ENCODE measurements at places on chromosomes 13 and 19.

DNA sequence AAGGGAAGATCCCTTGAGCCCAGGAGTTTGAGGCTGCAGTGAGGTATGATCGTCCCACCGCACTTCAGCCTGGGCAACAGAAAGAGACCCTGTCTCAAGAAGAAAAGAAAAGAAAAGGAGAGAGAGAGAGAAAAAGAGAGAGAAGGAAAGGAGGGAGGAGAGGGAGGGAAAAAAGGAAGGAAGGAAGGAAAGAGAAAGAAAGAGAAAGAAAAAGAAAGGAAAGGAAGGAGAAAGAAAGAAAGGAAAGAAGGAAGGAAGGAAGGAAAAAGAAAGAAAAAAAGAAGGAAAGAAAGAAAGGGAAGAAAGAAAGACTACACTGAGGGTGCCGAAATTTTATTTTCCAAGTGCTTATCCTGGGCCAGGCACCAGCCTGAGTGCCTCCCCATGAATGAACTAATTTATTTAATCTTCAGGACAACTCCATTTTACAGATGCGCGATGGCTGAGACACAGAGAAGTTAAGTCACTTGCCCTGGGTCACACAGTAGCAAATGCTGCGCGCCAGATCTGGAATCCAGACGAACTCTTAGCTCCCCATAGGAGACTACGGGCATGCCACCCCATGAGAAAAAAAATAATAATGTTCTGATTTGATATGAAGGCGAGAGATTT lies 2.7 kb downstream of the CDC42EP5 start:
- no peak for DNase-seq

GRCh38 chr19:10338940-10339339 lies 484 bp downstream of the ICAM3 start:
- DNase-seq, result no peak

DNA sequence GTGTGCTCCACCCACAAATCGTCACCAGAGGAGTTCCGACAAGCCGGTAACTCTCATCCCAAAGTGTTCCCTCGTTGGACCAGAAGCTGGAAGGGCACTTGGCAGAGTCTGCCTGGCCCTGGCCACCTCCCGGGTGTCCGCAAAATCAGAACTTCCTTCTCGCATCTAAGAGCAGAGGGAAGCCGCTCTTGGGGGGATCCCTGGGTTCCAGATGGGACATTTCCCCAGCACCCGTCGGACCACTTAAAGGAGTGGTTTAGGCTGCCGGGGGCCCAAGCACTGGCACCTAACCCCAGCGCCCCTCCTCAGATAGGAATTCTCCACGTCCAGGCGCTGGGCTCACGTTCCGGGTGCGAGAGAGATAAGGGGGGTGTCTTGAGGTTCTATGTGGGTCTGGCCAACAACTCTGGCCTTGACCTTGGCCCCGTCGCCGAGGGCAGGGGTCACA lies 857 bp upstream of the MAP2K7 start:
- DNase-seq, result no peak

DNA sequence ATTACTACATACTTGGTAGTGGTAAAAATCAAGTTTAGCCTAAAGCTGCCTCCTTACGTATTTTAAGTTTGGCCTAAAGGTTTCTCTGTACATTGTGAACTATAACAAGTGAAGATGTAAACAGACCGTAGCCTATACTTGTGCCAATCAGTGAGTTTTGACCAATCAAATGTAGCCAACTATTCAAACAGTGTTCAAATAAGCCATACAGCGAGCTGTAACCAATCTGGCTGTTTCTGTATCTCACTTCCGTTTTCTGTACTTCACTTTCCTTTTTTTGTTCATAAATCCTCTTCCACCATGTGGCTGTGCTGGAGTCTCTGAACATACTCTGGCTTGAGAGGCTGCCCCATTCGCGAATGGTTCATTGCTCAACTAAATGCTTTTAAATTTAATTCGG lies 2504.6 kb downstream of the PCDH9 start:
- no peak for DNase-seq

- DNase-seq, result no peak
Observed at GRCh38 chr19:17487284-17488121, 17.2 kb downstream of the SLC27A1 start.

DNA sequence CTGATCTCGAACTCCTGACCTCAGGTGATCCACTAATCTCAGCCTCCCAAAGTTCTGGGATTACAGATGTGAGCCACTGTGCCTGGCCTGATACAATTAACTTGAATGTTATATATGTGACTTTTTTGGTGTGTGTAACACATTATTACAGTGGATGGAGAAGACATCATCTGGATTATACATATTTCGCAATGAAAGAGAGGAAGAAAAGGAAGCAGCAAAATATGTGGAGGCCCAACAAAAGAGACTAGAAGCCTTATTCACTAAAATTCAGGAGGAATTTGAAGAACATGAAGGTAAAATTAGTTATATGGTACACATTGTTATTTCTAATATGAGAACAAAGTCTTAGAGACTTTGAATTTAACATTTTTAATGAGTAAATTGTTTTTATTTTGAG lies 55.5 kb downstream of the BRCA2 start:
- no peak for DNase-seq

DNA sequence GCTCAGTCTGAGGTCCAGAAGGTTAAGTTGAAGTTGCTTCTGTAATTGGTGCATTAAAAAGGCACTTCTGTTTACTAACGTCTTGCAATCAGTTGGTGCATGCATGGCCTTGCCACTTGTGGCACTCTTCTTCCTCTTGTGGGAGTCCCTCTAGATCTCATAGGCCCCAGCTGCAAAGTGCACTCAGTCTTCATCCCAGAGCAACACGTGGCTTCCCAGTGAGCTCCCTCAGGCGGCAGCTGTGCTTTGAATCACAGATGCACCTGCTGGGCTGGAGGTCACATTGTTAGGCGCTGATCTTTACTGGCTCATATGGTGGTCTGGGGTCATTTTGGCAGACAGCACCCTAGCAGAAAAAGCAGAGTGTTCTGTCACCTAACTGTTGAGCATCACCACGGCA lies 215.7 kb downstream of the ZNF536 start:
- no peak for DNase-seq

DNA sequence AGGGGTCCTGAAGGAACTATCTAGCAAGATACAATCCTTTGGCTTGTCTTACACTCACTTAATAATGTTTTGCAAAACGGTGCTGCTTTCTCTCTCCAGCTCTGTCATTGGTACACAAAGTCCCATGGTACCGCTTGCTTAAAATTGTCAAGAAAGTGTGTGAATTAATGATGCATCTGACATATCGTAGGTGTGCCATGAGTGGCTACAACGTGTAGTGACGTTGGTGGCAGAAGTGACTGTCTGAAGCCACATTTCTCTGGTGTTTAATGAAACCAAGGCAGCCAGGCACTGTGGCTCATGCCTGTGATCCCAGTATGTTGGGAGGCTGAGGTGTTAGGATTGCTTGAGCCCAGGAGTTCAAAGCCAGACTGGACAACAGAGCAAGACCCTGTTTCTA lies 2.6 kb downstream of the HSH2D start:
- no peak for DNase-seq

- no peak for DNase-seq
Observed at GRCh38 chr13:110657196-110657595, 41.9 kb downstream of the NAXD start.

GRCh38 chr13:24458736-24459135 lies 53.8 kb downstream of the PARP4 start:
- DNase-seq, result no peak

DNA sequence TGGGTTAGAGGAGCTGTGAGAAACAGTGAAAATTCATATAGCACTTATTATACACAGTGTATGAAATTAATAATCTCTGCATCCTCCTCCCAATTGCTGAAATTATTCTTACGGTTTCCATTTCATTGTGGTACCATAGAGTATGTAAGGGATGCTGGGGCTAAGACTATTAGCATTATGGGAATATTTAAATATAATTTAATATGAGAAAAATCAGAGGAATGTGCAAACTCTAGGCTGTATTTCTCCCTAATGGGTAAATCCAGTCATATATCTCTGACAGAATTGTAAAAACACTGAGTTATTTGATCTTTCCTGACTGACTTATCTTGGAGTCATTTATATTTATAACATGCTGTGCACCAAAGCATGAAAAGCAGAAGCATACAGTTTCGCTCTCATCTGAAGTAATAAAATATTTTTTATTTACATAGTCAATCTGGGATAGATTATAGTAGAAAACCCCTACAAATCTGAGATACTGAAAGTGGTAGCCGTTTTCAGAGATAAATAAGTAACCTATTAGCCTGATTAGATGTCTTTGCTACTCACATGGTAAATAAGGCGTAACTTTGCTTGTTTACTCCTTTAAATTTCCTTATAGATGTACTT lies 34.9 kb downstream of the LRCH1 start:
- no peak for DNase-seq

DNA sequence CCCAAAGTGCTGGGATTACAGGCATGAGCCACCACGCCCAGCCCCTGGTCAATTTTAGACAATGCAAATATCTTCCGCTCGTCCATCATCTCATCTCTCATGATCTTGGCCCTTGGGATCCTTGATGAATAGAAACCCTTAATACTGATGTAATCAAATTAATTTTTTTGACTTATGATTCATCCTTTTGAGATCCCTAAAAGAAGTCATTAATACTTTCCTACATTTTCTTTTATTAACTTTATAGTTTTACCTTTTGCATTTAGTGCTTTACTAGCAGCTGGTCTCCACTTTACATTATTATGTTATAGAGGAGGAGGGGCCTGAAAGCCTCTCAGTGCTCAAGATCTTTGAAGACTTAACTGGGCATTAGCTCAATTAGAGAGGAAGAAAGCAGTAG lies 7.7 kb upstream of the KASH5 start:
- no peak for DNase-seq

- DNase-seq, result no peak
Observed at GRCh38 chr13:34751492-34751891, 190.6 kb upstream of the NBEA start.

DNA sequence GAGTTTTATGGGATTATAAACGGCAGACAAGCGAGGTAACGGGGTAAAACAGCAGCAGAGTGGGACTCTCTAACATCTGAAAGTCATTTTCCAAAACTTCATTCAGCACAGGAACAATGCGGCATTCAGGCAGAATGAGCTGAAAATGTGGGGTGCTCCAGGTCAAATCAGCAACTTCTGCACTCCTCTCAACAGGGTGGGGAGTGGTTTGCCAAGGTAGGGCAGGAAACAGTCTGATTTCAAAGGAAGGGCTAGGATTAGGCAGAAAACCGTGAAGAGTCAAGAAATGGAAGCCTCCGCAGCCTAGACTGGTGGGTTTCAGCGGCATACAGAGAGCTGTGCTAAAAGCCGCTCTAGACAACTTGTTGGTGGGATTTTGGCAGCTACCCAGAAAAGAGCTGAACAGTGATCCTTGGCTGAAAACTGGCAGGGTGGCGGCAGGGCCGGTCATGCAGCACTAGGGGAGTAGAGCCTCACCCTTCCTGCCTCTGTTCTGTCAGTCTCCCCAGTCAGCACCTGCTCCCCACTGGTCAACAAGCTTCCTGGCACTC lies 154.2 kb upstream of the KLF12 start:
- peak; percentile 30 for DNase-seq

DNA sequence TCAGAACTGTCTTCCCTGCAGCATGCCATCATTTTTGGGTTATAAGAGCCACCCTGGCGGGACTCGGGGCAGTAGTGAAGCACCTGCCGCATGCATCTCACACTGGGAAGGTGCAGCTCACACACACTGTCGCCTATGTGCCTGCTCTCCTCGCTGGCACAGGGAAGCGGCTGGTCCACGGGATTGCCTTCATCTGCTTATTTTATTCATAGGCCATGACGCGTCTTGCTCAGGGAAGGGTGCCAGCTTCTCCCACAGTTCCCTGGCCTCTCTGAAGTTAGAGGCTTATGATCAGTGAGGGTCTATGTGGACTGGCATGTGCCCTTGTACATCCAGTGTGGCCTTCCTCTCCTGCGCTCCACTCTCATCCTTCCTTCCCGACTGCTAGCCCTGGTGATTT lies 150.0 kb downstream of the KLF12 start:
- DNase-seq, result no peak

GRCh38 chr13:40376296-40376849 lies 290.1 kb downstream of the FOXO1 start:
- no peak for DNase-seq

GRCh38 chr19:9828551-9829063 lies 889 bp downstream of the UBL5 start:
- no peak for DNase-seq

DNA sequence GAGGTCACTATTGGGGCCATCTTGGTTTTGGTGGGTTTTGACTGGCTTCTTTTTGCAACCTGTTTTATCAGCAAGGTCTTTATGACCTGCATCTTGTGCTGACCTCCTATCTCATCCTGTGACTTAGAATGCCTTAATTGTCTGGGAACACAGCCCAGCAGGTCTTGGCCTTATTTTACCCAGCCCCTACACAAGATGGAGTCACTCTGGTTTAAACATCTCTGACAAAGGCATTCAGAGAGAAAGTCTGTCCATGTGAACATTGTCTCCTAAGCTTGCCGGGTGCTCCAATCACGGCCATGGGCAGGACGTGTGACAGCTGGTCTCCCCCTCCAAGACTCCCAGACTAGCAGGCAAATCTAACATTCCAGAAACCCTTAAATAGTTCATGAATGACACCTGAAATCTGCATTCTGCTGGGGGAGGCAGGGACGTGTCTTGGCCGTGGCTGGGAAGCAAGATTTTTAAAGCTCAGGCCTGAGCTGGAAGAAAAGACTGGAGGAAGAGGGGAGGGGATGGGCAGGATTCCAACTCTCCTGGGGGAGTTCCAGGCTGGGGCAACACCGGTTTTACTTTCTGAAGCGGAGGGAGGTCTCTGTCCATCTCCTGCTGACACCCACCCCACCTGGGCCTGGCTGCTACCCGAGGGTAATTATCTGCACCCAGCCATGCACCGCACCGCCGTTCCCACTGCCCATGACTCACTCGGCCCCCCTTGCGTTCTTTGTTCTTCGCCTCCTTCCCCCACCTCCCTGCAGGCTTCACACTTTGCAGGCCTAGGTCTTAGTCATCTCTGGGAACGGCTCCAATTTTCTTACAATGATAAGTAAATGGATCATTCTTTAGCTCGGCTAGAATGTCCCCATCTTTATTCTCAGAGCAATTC lies 11.6 kb upstream of the OR1M1 start:
- DNase-seq, result no peak

GRCh38 chr13:71481501-71481900 lies 385.5 kb downstream of the DACH1 start:
- no peak for DNase-seq

GRCh38 chr13:108352599-108352998 lies 83.1 kb downstream of the TNFSF13B start:
- DNase-seq, result no peak

- no peak for DNase-seq
Observed at GRCh38 chr13:100860866-100861265, 186.3 kb upstream of the TMTC4 start.

- no peak for DNase-seq
Observed at GRCh38 chr19:22422211-22422610, at the start of gene ZNF98. Gene ZNF98, minus strand, starts transcription at chr19:22422346. Its CDS starts 122 bp downstream, at chr19:22422224.

DNA sequence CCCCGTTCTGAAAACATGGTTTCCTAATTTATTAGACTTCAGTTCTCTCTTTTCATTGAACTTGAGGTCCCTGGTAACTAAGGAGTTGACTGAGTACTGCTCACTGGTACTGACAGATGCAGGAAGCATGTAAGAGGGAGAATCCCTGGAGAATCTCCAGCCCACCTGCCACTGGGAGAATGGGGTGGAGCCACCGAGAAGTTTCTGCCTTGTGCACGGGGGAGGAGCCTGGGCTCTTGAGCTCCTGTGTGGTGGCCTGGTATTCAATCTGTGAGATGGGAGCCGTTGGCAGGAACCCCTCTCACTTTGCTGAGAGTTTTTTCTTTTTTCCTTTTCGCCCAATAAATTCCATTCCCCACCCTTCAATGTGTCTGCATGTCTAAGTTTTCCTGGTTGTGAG lies 13.2 kb upstream of the AKAP11 start:
- DNase-seq, result no peak

- DNase-seq, result no peak
Observed at GRCh38 chr19:31226151-31226935, 122.9 kb downstream of the TSHZ3 start.

- no peak for DNase-seq
Observed at GRCh38 chr19:2123682-2124387, 27.1 kb downstream of the IZUMO4 start.
